ENCODE measurements at places on chromosomes 11 and 22.

- DNase-seq: no peak
Measured at GRCh38 chr11:64248578-64248977, 1.8 kb upstream of the PPP1R14B start.

- DNase-seq: no peak
Measured at GRCh38 chr11:1303973-1304372, 5.5 kb downstream of the TOLLIP start.

DNA sequence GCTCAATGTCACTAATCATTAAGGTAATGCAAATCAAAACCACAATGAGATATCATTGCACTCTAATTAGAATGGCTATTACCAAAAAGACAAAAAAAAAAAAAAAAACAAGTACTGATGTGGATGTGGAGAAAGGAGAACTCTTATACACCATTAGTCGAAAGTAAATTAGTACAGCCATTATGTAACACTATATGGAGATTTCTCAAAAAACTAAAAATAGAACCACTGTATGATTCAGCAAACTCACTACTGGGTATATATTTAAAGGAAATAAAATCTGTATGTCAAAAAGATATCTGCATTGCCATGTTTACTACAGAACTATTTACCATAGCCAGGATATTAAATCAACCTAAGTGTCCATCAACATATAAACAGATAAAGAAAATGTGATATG lies 265.4 kb upstream of the ARHGAP20 start:
- DNase-seq: no peak

DNA sequence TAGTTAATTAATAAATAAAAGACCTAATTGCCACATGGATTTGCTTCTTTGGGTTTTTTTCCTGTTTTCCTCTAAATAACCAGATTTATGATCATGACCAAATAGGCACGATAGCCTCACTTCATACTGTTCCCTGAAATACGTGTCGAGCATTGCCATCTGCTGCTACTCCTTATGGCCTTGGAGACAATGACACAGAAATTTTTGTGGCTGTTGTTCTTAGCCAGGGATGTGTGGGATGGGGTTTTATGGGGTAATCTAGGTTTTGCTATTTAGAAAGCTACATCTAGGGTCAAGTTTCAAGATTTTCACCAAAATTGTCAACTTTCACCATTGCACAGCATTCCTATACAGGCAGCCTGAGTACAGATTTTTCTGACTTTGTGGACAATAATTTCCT lies 145.2 kb downstream of the DBX1 start:
- no peak for DNase-seq

DNA sequence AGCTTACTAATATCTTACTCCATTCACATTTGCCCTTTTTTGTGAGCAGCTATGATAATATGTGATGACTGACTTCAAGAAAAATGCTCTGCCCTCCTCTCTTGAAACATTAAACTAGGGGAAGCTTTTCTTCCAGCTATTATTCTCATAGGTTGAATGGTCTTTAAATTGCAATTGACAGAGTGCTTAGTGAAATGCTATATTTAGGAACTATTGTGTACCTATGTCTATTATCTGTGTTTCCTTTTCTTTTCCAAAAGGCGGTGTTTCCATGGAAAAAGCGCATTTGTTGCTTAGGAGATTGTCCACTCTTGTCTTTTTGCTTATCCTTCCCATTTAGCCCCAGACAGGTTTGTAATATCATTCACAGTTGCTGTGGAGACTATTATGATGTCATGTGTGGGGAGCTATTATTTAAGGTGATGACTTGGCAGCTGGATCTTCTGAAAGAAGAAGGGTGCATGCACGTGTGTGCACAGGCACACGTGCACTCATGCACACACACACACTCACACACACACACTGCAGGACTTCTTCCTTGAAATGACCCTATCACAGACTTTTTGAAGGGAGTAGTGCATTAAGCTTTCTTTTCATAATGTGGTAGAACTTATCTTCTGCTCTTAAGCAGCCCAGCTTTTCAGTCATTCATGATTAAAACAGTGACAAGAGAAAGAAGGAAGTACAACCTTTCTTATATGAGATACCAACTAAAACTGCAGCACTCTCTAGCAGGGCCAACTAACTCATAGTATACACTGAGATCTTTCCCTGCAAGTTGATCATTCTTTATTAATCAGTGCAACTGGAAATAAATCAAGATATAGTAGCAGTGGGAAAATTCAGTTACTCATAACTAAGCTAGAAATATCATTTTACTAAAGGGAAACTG lies 340.8 kb upstream of the MTNR1B start:
- DNase-seq: no peak

- DNase-seq: no peak
Measured at GRCh38 chr22:31569126-31569525, 72.8 kb downstream of the SFI1 start.

DNA sequence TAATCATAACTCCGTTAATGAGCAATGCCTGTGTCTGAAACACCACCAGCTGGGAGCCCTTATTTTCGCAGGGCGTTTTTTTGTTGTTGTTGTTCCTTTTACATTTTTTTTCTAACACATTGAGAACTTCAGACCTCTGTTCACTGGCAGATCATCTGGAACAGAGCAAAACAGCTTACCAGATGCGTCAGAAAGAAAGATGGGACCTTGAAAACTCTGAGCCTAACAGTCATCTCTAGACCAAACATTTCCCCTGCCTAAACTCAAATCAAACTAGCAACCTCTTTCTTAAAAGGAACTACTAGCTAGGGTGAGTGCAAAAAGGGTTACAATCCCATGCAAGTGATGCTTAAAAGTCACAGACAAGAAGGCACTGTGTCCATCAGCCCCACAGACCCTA lies 93.2 kb downstream of the PLEKHA7 start:
- no peak for DNase-seq

DNA sequence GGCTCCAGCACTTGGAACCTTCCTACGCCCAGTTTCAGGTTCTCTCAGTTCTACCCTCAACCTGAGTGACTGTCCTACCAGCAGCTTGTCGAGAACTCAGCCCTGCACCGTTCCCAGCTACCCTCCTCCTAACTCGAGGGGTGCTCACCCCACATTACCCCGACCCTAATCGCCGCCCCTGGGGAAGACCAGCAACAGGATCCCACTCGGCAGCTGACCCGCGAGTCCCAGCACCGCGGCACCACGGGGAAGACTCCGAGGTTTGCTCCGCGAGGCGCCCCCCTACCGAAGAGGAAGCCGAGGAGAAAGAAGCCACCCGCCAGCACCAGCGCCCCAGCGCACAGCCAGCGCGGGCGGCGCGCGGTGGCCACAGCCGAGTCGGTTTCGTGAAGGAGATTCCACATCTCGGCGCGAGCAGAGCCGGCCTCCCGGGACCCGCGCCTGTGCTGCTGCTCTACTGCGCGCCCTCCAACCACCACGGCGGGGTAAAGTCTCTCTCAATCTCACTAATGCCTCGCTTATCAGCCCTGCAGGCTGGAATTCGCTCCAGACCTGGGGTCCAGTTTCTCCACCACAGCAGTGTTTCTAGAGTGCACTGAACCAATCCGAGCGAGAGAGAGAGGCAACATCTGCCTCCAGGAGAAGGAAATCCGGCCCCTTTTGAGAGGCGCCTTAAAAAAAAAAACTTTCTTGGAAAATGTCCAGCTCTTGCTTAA lies at the start of gene FOLH1:
Gene FOLH1, minus strand, starts transcription at position 597 of the 716 bp plus-strand sequence. Its CDS starts 193 bp downstream, at position 404.
- peak; percentile 2 for DNase-seq

GRCh38 chr11:10285148-10285802 lies 8.7 kb downstream of the SBF2 start:
- DNase-seq: no peak

GRCh38 chr11:66316849-66317251 lies at the start of gene CD248:
Gene CD248 (minus strand): TSS chr11:66317044. CDS start chr11:66317027, 17 bp downstream.
- no peak for DNase-seq

DNA sequence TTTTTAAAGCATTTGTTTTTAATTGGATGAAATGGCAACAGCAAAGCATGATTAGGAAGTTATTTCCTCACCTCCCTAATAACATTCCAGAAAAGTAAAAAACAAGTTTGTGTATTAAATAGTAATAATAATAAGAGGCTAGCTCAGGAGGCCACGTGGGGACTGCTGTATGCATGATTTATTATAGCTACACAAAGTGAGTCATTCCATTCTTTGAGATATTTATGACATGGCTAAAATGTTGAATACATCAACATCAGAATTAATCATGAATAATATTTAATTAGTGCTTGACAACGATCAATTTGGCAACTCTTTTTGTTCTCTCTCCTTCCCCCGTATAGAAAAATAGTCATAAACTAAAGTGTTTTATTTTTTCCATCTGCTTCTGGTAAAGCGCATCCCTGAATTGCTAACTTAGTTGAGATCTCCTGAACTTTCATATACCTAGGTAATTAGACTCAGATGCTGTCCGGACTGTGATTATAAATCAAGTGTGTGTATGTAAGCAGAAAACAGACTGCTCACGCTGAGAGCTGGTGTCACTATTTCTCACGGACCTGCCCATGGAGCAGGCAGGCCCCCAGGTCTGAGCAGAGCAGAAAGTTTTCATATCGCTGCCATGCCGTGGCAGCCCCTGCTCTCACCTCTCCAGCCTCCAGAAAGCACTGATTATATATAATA lies 125.7 kb downstream of the WT1 start:
- DNase-seq: no peak

DNA sequence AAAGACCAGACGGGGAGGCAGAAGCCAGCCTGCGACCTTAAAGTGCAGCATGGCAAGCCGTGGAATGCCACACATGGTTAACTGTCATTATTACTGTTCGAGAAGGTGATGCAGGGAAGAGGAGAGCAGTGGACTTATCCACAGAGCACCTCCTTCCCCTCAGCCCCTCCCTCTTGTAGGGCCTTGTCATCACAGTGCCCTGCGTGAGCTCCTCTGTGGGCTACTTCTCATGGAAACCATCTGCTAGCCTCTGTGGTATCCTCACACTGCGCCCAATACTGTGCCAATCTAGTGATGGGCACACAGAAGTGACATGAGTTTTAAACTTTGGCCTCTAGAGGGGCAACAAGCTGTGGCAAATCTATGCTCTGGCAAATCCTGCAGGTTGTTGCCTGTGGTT lies 18.2 kb upstream of the CCDC134 start:
- DNase-seq: no peak

DNA sequence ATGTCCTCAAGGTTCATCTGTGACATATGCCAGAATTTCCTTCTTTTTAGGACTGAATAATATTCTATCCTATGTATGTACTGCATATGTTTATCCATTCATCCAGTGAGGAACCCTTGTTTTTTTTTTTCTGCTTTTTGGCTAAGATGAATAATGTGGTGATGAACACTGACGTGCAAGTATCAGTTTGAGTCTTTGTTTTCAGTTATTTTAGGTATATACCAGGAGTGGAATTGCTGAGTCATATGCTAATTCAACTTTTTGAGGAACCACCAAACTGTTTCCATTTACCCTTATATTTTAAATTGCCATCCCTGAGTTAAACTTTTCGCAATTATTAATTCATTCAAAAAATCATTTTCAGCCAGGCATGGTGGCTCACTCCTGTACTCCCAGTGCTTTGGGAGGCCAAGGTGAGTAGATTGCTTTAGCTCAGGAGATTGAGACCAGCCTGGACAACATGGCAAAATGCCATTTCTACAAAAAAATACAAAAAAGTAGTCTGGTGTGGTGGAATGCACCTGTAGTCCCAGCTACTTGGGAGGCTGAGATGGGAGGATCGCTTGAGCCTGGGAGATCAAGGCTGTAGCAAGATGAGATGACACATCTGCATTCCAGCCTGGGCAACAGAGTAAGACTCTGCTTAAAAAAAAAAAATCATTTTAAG lies 64.2 kb downstream of the MICAL2 start:
- no peak for DNase-seq

DNA sequence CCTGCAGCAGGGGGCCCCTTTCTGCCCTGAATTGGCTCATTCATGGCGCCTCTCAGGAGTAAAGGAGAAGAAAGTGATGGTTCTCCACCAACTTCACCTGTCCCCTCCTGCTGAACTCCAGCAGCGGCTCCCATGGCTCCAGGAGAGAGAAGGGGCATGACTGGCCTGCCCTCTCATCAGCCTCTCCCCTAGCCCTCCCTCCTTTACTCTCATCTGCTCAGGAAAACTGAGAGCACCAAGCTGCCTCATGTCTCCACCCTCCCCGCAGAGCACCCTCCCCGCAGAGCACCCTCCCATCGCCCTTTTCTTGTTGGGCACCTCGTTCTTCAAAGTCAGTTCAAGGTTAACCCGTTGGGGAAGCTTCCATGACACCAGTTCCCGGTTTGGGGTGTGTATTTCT lies 82.1 kb upstream of the ATXN10 start:
- DNase-seq: no peak

DNA sequence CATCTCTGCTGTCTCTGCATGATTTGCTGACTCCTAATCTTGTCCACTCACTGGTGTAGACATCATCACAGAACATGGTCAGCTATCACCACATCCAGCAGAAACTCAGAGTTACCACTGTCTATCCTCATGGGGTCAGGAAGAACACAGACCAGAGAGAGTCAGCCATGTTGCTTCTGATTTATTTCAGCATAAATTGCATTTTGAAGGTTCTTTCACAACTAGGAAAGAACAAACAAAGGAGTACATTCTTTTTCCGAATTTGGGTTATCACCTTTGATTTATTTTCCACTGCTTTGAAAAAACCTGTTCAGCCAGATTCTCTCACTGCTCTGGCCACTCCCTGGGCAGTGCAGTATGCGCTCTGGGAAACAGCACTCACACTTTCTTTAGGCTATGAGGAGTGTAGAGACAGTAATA lies 172.0 kb upstream of the MTMR2 start:
- no peak for DNase-seq

GRCh38 chr22:50061141-50061823 lies 3.2 kb upstream of the TTLL8 start:
- DNase-seq: no peak

DNA sequence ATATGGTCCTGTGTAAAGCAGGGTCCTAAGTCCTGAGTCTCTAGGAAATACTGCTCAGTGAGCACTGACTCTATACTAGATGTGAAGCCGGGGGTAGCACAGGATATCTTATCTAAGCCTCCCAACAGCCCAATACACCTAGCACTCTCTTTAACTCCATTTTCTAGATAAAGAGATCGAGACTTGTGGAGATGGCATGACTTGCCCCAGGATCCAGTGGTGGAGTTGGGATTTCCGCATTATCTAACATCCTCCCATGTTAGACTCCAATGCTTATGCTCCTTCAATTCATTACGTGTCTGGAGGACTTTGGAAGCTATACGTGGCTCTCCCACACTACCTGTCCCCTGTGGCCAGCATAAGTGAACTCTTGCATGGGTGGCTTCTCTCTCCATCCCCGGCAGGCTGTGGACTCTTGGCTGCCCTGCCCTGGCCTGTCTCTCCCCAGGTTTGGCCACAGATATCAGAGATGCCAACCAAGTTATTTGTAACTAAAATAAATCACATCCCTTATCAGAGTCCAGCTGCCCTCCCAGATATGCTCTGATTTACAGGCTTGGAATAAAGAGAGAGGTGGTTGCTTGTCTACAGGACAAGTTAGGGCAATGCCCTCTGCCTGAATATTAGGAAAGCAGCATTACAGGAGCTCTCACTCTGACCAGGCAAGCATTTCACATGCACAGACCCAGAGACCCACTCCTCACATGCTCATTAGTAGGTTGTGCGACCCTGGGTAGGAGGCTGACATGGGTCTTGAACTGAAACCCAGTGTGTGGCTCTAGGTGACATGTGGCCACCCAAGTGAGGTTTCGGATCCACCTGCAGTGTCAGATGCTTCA lies 4.5 kb downstream of the CD44 start:
- DNase-seq: no peak

- no peak for DNase-seq
Measured at GRCh38 chr22:23382428-23383218, 197.5 kb downstream of the IGLL1 start.

GRCh38 chr11:69470793-69471728 lies 10.4 kb upstream of the LINC01488 start:
- no peak for DNase-seq

GRCh38 chr22:23233084-23233531 lies 52.8 kb downstream of the BCR start:
- DNase-seq: no peak

All from A549 (cell line).